Psoas muscle (tissue), 8 donors: ENCODE measurements at places on chromosomes 1 and 21.

GRCh38 chr1:76124196-76124595, 49.6 kb downstream of the ST6GALNAC3 start:
- DNase-seq = no peak

GRCh38 chr1:181178241-181178879, 89.9 kb downstream of the IER5 start:
- no peak for DNase-seq

DNA sequence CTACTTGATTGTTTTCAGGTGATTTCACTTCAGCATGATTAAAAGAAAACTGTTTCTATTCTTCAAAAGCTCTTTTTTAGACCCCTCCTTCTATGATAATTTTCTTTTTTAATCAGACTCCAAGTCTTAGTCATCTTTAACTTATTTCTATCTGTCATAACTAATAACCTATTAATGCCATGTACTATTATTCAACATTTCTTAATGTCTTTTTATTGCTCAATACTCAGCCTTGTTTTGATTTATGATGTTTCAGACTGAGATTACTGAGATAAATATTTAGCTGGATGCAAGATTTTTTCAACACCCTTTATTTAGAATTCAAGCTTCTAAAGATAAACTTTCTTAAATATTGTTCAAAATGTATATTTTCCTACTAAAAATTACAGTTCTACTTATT, 53.6 kb downstream of the ATP6V1G3 start:
- no peak for DNase-seq

GRCh38 chr1:230365723-230366307, 60.3 kb downstream of the PGBD5 start:
- DNase-seq = no peak

DNA sequence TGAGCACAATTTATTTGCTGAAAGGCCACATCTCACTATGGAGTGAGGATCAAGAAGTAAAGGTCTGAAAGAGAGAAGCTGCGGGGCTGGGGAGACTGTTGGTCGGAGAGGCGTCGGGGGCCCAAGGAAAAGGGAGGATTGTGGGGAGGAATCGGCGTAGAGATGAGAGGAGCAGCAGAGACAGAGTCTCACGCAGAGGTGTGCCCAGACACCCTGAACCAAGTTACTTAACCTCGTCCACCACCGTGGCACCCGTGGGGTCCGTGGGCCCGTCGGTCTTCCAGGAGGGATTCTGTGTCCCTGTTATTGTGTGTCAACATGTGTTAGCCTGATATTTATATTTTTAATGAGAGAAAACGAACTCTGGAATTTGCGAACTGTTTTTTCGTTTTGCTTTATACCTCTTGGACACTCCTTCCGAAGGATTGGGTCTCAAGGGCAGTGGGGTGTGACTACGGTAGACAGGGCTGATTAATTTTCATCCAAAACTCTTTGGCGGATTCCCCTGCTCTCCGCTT, 3.8 kb upstream of the NBPF1 start:
- DNase-seq = peak; percentile 51

DNA sequence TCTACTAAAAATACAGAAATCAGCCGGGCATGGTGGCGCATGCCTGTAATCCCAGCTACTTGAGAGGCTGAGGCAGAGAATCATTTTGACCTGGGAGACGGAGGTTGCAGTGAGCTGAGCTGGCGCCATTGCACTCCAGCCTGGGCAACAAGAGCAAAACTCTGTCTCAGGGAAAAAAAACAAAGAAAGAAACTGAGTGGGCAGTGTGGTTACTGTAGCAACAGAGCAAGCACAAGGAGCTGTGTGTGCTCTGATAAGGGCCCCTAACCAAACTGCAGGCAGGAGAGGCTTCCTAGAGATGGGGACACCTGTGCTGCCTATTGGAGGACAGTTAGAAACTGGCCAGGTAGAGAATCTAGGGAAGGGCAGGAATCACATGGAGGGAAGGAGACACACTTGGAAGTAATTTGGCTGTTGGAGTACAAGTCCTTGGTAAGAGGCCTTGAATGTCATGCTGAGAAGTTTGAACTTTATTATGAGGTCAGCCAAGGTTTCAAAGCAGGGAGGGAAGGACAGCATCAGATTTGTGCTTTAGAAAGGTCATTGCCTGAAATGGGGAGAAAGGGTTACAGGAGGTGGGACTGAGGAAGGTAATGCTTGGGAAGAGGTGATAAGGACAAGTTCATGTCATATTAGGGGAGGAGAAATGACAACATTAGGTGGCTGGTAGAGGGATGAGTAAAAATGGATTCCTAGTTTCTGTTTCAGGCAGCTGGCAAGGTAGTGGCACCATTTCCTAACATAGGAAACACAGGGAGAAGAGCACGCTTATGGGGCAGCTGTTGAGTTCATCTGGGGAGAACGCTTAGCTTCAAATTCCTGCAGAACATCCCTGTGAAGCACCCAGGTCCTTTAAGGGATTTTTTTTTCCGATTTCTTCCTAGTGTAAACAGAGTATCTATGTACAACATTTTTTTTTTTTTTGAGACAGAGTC, 69.2 kb upstream of the ARTN start:
- no peak for DNase-seq
